Astrocyte (in vitro differentiated cells and primary cell): ENCODE measurements at places on chromosomes 6 and 20.

GRCh38 chr6:156109713-156110112 lies 654.1 kb upstream of the NOX3 start:
- DNase-seq = no peak

- no peak for DNase-seq
Observed at GRCh38 chr6:31378062-31378720, 21.2 kb upstream of the HLA-B start.

DNA sequence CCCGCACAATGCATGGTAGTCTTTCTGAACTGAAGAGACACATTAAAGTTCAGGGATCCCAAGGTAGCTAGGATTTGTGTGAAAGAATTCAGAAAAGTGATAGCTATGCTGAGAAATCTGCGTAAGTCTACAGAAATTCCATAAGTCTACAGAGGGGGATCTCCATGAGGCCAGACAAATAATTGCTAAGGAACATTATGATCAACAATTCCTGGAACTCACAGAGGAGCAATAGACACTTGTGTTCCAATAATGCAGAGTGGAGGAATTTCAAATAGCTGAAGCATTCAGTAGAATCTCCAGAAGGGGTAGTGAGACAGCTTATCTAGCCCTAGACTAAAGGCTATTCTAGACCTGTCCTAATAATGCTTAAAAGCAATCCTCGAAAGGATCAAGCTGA lies 315.7 kb upstream of the ECI2 start:
- DNase-seq = no peak

- DNase-seq = no peak
Observed at GRCh38 chr6:48150701-48151100, 39.7 kb upstream of the PTCHD4 start.

GRCh38 chr20:32130352-32130751 lies 20.8 kb downstream of the TM9SF4 start:
- DNase-seq = no peak
